ENCODE measurements at places on chromosomes 7 and 10.

DNA sequence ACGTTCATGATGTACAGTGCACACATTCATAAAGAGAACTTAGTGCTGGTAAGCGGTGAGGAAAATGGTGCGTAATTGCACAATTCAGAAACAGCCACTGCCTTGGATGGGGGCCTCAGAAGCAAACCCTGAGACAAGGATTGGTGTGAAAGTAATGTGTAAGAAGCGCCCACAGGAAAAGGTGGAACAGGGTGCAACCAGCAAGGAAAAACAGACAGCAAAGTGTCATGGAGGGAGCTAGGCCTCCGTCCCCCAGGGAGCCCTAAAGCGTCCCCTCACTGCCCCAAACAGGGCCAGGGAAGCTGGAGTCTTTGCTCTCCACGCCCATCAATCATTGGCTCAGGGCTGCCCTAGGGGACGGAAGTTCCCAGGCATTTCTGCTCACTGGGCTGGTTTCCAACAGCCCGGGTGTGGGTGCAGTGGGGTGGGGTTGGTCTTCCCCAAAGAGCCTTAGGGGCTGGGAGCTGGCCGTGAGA is 9.6 kb upstream of the C10orf105 start:
- no peak for DNase-seq

- no peak for DNase-seq
Observed at GRCh38 chr10:114839901-114840300, 18.3 kb downstream of the FHIP2A start.

- DNase-seq, result no peak
Observed at GRCh38 chr10:71842856-71843686, 8.0 kb downstream of the PSAP start.

GRCh38 chr10:109866995-109867635 is 56.2 kb downstream of the XPNPEP1 start:
- no peak for DNase-seq

DNA sequence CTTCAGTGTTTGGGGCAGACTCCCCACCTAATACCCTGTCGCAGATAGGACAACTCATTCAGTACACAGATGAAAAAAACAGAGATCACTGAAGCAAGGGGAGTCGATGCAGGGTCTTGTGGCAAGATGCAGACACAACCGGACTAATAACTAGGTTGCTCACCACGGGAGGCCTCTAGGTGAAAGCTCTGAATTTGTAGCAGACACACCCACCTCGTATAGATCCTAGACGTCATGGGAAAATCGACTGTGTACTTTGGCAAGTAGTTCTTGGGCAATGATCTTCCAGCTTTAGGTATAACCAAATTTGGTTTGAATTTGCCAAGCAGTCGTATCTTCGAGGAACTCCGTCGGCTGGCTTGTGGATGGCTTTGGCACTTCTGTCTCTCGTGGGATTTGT is 88.1 kb downstream of the TCF7L2 start:
- no peak for DNase-seq

- no peak for DNase-seq
Observed at GRCh38 chr10:43686414-43686813, 37.7 kb upstream of the ZNF32 start.

GRCh38 chr10:47332371-47332770 is 10.1 kb downstream of the GDF2 start:
- no peak for DNase-seq

GRCh38 chr10:78529262-78529661 is 495.6 kb downstream of the RPS24 start:
- DNase-seq, result no peak

DNA sequence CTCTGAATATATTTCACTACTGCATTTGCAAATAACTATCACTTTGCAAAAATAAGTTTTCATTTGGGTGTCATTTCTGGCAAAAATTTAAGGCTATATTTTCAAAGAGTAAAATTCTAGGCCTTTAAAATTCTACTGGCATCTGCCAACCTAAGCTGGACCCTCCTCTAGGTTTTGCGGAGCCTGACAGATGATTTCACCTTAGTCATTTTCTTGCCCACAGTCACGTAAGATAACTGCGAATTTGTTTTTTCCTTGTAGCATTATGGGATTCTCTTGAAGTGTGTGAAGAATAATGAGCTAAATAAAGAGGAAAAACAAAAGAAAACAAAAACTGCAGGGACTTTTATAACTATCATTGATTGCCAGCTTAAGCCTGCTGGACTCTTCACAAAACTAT is 7.8 kb downstream of the MEOX2 start:
- DNase-seq, result no peak

GRCh38 chr7:142587578-142588191 is 161.6 kb upstream of the PRSS1 start:
- peak; percentile 81 for DNase-seq

DNA sequence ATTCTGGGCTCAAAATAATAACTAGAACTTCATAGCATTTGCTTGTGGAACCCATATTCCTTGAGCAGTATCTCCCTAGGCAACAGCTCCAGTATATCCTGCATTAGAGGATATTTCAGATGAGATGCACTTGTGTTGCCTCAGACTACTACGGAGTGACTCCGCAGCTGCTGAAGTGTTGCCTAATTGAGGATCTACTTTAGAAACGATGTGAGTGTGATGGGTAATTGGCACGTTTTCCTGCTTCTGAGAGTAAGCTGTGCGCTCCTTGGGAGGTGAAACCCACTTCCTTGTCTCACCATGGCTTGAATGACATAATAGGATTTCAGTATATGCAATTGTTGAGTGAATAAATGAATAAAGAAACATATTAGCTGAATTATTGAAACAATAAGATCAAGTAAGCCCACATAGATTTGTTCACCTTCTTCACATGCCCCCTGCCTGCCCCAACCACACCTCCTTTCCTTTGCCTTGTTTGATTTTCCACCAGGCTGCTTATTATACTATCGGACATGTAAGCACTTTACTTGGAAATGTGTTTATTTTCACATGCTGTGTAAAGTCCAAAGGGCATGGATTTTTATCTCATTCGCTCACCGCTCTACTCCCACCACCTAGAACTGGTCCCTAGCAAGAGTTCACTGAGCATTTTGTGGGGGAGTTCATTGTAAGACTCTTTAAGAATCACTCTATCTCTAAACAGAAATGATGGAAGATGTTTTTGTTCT is 303.8 kb downstream of the KCNMA1 start:
- no peak for DNase-seq

DNA sequence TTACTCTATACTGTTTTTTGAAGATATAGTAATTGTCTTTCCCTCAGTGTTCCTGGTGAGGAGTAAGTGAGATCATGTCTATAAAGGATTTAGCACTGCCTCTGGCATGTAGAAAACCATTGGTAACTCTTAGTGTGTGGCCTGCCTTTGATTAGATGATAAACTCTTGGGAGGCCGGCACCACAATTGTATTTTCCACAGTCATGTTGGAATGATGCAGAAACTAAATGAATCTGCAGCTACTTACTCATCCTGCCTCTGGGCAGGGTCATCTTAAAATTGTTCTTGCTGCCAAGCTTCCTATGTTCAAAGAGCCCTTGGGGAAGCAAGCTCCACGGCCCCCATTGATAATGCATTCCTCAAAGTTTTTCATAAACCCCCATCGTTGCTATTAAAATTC is 204.6 kb downstream of the ANKRD7 start:
- no peak for DNase-seq

GRCh38 chr10:1551636-1552338 is 185.5 kb downstream of the ADARB2 start:
- DNase-seq, result no peak

DNA sequence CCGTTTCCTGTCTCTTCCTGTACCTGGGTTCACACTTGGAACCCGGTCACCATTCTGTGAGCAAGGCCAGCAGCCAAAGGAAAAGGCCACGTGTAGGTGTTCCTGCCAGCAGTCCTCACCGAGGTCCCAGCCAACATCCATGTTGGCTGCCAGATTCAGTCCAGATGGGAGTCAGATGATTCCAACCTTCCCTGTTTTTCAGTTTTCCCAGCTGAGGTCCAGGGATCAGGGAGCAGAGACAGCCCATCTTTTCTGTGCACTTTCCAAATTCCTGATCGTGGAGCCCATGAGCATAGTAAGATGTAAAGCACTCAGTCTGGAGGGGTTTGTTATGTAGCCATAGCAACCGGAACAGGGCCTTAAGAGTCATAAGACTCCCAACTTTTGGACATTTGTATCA is 3.9 kb upstream of the PVRIG start:
- DNase-seq, result peak; percentile 4

- no peak for DNase-seq
Observed at GRCh38 chr7:28939367-28939766, 18.8 kb downstream of the TRIL start.

GRCh38 chr10:105650306-105650705 is 1009.2 kb downstream of the SORCS3 start:
- no peak for DNase-seq

All from HFFc6 (cell line).